ENCODE measurements at places on chromosomes 5 and 9.

GRCh38 chr5:147287110-147287509, 52.3 kb downstream of the STK32A start:
- no peak for DNase-seq

GRCh38 chr9:77403239-77403638, 225.9 kb downstream of the VPS13A start:
- no peak for DNase-seq

DNA sequence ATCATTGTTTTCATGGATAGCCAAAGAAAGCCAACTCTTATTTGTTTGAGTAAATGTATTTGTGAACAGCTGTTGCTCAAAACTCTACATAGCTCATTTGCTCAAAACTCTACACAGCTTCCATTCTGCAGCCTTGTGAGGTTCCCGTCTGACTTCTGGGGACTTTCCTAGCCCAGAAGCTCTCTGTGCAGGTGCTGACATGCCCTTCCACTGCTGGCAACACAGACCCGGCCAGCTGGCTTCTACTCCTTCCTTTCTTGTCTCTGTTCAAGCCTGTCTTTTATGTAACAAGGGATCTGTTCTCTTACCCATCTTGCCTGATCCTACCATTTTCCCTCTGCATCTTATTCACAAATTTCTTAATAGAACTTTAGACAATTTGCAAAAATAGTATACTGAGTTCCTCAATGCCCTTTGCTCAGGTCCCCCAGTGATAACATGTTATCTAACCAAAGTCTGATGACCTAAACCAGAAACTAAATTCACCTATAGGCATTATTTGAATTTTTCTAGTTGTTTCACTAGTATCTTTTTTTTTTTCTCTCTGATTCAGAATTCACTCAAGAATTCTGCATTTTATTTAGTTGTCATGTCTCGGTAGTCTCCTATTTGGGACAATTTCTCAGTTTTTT, 556.5 kb upstream of the SEMA6A start:
- no peak for DNase-seq

DNA sequence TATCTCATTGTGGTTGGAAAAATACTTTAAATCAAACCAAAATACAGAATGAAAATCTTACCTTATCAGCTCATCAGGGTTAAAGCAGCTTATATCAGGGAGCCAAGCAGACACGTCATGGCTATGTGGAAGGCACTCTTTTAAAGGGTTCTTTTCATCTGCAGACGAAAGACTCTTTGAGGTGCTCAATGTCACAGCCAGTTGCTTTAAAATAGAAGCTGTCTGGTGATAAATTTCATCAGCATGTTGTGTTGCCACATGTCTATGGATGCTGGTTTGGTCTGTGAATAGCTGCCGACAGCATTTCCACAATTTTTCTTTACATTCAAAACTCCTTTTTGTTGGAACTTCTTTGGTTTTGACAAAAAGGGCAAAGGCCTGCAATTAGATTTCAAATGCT, 7.5 kb downstream of the TSTD2 start:
- peak; percentile 10 for DNase-seq

DNA sequence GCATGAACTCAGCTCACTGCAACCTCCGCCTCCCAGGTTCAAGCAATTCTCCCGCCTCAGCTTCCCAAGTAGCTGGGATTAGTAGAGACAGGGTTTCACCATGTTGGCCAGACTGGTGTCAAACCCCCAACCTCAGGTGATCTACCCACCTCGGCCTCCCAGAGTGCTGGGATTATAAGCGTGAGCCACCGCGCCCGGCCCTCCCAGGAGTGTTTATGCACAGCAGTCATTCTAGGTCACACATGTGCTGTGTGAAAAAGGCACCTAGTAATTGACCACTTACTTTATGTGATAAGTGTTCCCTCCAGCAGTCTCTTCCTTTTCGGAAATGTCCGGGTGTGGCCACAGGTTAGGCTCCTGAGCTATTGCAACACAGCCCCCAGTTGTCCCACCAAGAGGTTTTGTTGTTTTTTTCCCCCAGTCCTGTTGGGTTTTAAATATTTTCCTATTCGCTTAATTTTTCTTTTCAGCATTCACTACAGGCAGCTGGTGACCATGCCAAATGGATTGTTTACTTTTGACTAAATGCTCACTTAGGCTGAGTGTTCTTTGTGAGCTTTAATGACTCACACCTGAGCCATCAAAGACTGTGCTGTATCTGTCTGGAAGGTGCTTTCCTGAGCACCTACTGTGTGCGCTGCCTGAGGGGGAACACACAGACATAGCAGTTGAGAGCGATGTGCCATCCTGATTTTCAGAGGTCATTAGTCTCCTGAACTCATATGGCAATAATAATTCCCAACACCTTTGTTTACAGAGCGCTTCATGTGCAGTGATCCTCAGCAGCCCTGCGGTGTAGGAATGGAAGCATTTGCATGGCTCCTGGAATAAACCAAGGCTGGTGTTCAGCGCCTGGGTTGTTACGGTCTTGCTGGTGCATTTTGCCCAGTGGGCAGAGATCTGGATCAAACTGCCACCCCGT, 94.3 kb downstream of the MVB12B start:
- no peak for DNase-seq

Measured in umbilical cord (tissue), 2 donors.